Heart left ventricle (tissue), 16 donors: ENCODE measurements at places on chromosomes 7 and 10.

- no peak for DNase-seq
Observed at GRCh38 chr7:21383227-21384220, 44.4 kb upstream of the SP4 start.

GRCh38 chr7:129285111-129285510 lies 60.3 kb downstream of the AHCYL2 start:
- no peak for DNase-seq

- DNase-seq, result no peak
Observed at GRCh38 chr7:46315891-46316290, 394.8 kb upstream of the IGFBP3 start.

DNA sequence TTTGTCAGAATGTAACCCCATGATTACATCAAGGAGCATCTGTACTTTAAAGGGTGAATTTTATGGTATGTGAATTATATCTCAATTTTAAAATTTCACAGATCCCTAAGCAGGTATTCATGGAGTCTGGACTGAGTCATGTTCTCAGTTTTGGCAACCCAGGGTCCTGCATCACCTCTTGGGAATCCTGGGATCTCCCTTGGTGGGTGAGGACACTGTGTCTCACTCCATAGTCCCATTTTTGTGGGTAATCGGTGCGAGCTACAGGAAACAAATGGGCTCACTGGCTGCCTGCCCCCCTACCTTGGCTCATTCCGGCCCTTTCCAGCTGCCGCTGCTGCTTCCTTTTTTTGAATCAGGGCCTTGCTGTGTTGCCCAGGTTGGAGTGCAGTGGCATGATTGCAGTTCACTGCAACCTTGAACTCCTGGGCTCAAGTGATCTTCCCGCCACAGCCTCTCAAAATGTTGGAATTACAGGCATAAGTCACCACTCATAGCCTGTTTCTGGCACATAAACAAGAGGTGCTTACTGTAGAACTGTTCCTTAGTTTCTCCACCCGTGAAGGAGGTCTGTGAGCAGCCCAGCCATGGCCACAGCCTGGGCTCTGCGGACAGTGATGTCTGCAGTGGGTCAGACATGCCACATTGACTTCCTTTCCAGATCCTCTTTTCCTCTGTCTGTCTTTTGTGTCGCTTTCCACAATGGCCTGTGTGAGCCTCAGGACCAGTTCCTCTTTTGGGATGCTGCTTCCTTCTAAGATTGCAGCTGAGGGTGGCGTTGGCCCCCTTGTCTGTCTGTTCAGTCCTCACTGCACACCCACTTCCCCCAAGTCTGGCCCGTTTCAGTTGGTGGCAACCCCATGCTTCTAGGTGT lies 14.5 kb downstream of the PALD1 start:
- DNase-seq, result no peak

GRCh38 chr10:9824631-9825071 lies 1193.0 kb upstream of the CELF2 start:
- no peak for DNase-seq

- DNase-seq, result no peak
Observed at GRCh38 chr10:48205918-48206317, 68.6 kb downstream of the FRMPD2 start.

DNA sequence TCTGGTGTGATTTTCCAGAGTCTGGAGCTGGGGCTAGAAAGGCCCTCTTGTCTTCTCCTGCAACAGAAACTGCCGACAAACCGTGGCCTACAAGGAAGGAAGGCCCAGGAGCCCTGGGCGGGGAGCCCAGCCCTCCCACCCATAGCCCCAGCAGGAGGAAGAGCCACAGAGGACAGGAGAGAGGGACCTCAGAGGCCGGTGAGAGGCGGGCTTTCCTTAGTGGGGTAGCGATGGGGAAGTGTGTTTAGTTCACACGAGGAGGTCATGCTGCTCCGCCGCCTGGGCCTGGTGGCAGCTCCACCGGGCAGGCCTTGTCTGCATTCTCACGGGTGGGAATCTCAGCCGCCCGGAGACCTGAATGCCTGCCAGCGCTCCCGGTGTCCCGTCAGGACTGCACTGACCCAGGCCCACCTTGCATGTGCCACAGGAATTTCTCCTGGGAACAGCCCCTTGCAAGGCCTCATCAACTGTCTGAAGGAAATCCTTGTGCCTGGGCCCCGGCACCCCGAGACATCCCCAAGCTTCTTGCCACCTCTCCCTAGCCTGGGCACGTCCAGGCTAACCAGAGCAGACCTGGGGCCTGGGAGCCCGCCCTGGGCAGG lies 50.9 kb downstream of the ZNF467 start:
- no peak for DNase-seq

- DNase-seq, result no peak
Observed at GRCh38 chr10:29810816-29811215, 176.0 kb upstream of the SVIL start.

DNA sequence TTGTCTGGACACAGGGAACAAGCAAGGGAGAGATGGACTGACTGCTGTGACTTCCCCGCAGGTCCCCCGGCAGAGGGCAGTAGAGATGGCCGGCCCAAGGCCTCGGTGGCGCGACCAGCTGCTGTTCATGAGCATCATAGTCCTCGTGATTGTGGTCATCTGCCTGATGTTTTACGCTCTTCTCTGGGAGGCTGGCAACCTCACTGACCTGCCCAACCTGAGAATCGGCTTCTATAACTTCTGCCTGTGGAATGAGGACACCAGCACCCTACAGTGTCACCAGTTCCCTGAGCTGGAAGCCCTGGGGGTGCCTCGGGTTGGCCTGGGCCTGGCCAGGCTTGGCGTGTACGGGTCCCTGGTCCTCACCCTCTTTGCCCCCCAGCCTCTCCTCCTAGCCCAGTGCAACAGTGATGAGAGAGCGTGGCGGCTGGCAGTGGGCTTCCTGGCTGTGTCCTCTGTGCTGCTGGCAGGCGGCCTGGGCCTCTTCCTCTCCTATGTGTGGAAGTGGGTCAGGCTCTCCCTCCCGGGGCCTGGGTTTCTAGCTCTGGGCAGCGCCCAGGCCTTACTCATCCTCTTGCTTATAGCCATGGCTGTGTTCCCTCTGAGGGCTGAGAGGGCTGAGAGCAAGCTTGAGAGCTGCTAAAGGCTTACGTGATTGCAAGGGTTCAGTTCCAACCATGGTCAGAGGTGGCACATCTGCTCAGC lies 6.0 kb downstream of the CYREN start:
- peak; percentile 75 for DNase-seq

DNA sequence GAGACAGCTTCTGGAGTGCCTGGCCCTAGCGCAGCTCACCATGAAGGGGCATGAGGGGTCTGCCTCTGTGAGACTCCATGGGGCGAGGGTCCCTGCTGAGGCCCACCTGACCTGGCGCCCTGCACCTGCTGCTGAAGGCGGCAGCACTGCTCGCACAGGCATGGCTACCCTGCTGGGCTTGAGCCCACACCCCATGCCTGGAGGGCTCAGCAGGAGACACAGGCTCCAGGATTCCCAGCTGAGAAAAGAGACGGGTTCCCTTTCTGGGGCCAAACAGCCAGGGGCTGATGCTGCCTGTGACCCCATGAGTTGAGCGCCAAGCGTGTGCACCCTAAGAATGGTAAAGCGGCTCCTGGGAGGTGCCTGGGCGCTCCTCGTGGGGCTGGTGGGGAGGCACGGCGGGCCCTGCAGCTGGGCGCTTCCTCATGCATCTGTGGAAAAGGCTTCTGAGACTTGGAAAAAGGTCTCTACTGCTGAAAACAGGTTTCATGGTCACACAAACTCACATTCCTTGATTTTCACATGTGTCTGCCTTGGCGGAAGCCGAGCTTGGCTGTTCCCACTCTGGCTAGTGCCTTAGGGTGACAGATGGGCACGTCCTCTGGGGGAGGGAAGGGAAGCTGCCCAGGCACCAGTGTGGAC lies 233.4 kb downstream of the ZMYND11 start:
- DNase-seq, result no peak

- peak; percentile 3 for DNase-seq
Observed at GRCh38 chr10:71083716-71083975, 128.7 kb upstream of the UNC5B start.

DNA sequence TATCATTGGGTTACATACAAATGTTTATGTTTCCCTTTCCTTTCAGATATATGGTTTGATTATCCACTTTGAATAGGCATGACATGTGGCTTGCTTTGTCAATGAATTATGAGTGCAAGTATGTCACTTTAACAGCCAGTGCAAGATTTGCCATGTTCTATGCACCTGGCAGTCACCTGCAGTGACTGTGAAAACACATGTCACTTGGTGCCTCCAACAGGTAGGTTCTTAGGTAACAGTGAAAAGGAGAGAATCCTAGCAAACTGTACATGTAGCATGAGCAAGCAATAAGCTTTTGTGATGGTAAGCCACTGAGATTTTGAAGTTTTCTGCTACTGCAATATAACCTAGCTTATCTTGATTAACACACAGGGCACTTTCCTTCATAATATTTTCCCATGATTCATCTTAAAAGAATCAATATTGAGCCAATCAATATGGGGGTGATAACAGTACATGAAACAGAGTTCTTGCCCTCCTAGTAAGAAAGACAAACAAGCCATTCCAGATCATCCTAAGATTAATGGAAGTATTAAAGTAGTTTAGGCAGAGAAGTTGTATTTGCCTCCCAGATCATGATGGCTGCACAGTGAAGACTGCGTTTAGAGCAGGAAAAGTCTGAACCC lies 7.9 kb upstream of the RALA start:
- no peak for DNase-seq

- no peak for DNase-seq
Observed at GRCh38 chr10:116978901-116979300, 26.1 kb downstream of the SHTN1 start.

GRCh38 chr10:98577168-98577567 lies 130.4 kb upstream of the HPS1 start:
- DNase-seq, result no peak

GRCh38 chr7:7819442-7820247 lies 101.2 kb upstream of the RPA3 start:
- no peak for DNase-seq

GRCh38 chr7:20005081-20005480 lies 212.1 kb downstream of the MACC1 start:
- DNase-seq, result no peak

GRCh38 chr10:93652857-93653256 lies 40.5 kb downstream of the PDE6C start:
- DNase-seq, result no peak
